ENCODE measurements at places on chromosomes 4 and X.

DNA sequence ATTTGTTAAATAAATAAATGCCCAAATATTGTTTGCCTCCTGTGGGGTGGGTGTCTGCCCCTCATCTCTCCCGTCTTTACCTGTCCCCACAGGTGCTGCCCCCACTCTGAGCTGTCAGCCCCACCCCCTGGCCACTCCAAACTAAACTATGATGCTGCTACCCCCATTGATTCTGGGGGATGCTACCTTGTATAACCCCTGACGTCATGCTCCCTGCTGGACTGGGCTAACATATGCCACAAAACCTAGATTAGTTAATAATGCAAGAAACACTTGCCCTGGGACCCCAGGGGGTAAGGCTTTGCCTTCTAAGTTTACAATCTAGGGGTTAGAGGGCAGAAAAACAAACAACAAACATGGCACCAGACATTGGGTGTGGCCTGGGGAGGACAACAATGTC, 58.6 kb downstream of the MSX1 start:
- no peak for DNase-seq

DNA sequence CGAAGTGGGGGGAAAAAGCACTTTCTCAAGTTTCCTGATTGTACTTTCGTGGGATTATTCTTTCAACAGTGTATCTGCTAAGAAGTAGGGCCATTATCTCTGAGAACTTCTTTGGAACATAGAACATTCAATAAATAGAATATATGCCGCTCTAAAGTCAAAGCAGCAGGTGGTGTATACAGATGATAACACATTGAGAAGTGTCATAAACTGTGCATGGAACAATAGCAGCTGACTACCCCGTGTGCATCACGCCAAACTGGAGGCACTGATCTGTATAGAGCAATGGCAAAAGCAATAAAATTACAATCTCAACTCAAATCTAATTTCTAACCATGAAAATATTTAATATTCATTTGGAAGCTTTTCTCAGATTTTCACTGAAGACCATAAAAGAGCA, 175.3 kb downstream of the DCTD start:
- no peak for DNase-seq

GRCh38 chr4:2798399-2799223, 5.7 kb downstream of the SH3BP2 start:
- DNase-seq: no peak

DNA sequence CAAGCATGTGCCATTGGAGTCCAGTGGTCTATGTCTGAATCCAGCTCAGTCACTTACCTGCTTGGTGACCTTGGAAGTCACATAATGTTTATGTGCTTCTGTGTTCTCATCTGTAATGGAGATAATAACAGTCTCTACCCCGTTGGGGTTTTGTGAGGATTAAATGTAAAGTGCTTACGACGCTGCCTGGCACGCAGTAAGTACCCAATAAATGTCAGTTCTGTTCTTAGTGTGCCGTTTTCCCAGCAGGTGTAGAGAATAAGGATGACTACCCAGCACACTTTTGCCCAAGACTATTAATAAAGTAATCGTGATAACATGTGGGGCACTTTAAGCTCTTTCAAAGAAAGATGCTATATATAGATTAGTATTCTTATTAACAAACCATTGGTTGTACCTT, 56.7 kb downstream of the MTM1 start:
- DNase-seq: no peak

- DNase-seq: no peak
Observed at GRCh38 chr4:151321586-151321985, 3.8 kb downstream of the SH3D19 start.

DNA sequence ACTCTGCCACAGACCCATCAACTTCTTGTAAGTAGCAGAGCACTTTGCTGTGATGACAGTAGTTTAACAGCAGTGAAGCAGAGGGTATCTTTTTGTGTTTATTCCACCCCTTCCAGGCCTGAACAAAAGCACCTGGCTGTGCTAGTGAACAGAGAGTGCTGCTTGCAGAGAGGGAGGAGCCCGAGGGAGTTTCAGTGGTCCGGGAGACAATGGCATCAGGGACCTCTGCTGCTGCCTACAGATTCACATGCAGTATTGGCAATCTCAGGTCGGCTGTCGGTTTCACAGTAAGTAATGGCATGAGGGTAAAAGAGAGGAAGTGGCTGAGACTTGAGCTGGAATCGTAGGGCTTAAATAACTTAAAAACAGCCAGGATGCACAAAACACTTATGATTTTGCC, 755.8 kb downstream of the RPA4 start:
- DNase-seq: no peak

DNA sequence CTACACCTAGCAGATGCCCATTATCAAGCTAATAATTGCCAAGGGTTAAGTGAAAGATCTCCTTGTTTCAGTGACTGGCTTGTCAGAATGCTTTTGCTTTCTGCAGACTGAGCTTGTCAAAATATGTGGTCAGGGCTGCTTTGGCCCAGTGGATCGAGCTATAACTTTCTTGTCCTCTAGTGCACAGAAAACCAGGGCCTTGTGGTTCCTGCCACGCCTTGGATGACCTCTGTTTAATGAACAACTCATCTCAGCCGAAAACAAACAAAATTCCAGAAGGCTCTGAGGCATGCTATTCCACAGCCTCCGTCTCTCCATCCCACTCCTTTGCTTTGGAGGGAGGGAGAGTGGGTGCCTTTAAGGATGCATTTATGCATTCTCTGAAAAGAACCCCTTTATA, 11.3 kb downstream of the EVC start:
- no peak for DNase-seq

- DNase-seq: no peak
Observed at GRCh38 chrX:80812176-80812575, 2.5 kb upstream of the BRWD3 start.

DNA sequence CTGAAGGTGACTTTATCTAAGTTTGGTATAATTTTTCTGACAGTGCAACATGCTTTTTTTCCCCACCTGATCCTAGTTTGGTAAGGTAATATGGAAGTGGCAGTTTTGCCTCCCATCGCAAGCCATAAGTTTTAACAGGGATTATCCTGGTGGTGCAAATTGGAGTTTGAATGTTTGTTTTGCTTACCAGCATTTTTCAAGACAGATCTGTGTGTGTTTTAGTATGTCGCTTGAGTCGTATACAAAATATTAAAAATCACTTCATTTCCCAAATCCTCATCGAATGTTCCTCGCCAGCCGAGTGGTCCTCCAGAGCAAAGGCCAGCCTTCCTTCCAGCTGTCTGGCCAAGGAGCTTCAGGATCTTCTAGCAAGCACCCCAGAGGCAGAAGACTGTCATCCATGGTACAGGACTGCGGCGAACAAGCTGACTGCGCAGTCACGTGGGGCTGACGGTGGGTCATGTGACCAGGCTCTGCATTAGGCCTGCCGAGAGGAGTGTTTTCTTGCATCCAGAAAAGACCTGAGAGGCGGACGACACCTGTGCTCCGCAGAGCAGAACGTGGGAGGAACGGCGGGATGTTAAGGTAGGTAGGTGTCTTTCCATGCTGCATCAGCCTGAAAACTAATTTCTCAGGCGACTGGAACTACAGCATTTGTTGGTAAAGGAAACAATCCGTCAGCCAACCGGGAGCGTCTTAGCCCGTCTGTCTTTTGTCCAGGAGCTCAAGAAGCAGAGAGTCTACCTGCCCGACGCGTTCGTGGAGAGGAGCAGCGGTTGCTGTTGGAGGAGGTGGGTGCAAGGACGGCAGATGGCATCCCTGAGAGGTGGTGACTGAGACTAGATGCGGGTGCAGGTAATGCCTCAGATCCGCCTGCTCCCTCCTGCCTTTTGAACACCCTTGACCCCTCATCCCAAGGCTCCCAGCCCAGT, at the start of gene GPRASP3:
GPRASP3 (plus strand) TSS at position 507 of the 932 bp plus-strand sequence. CDS start 28,253 bp downstream, outside the sequence.
- DNase-seq: no peak

DNA sequence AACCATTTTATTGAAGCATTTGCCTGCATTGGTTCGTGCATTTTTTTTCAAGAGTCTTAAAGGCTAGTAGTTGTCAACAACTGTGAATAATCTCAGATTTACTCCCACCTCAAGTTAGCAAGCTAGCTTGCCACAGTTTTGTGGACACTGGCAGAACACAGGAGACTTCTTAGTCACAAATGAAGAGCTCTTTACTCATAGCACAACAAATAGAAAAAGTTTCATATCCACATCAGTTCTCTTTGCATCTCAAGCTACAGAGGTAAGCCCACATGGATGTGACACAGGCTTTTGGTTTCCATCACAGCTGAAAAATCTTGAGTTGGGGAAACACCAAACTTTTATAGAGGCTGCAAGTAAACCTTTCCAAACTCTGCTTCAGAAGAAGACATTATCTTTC, 2315.7 kb upstream of the TENM3 start:
- no peak for DNase-seq

Data from BJ (cell line).